ENCODE measurements at places on chromosomes 2 and 18.

DNA sequence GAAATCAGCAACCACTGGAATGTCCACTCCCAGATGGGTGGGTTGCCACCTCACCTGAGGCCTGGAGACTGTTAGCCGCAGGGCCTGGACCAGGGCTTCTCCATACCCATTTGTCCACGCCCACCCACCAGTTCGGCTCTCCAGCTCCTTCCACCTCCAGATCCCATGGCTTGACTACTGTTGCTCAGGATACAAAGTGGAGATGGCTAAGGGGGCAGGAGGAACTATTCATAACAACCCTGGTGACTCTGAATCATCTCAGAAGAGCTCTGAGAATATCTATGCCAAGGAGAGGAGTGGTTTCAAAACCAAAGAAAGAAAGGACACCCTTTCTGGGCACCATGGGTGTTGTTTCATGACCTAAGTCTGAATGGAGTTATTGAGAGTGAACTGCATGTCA is 145.8 kb downstream of the LAMA3 start:
- no peak for DNase-seq
- H3K36me3 ChIP-seq: no peaks in the 10 kb centered on the region
- H3K4me1 ChIP-seq: peaks cover 9% of the 10 kb centered on the region

- no peaks in the 10 kb centered on the region for H3K4me1 ChIP-seq
- H3K27me3 ChIP-seq: no peaks in the 10 kb centered on the region
- DNase-seq: no peak
- no peak overlapping the region for H3K27ac ChIP-seq
- H3K4me3 ChIP-seq: no peak overlapping the region
Measured at GRCh38 chr2:135451966-135452365, 79.1 kb downstream of the ZRANB3 start.

GRCh38 chr2:168601741-168602140 is 145.7 kb downstream of the CERS6 start:
- peaks cover 19% of the 10 kb centered on the region for H3K36me3 ChIP-seq
- no peak for DNase-seq
- no peaks in the 10 kb centered on the region for H3K27me3 ChIP-seq
- H3K4me1 ChIP-seq: peaks cover 13% of the 10 kb centered on the region

GRCh38 chr18:3062798-3063680 is 50.1 kb upstream of the LPIN2 start:
- peak overlapping the region; percentile 4 for H3K4me3 ChIP-seq
- no peaks in the 10 kb centered on the region for H3K27me3 ChIP-seq
- H3K36me3 ChIP-seq: no peaks in the 10 kb centered on the region
- H3K27ac ChIP-seq: no peak overlapping the region
- peaks cover 64% of the 10 kb centered on the region for H3K4me1 ChIP-seq

GRCh38 chr2:106057206-106057605 is 136.9 kb downstream of the UXS1 start:
- DNase-seq: peak; percentile 69
- no peaks in the 10 kb centered on the region for H3K27me3 ChIP-seq
- H3K27ac ChIP-seq: peak overlapping the region; percentile 37
- no peaks in the 10 kb centered on the region for H3K36me3 ChIP-seq

- H3K27me3 ChIP-seq: peaks cover 12% of the 10 kb centered on the region
- H3K36me3 ChIP-seq: no peaks in the 10 kb centered on the region
- no peak overlapping the region for H3K27ac ChIP-seq
Measured at GRCh38 chr2:106745468-106745867, 140.5 kb downstream of the ST6GAL2 start.

GRCh38 chr2:150698016-150698661 is 210.7 kb upstream of the RND3 start:
- no peaks in the 10 kb centered on the region for H3K4me1 ChIP-seq
- no peaks in the 10 kb centered on the region for H3K27me3 ChIP-seq
- H3K4me3 ChIP-seq: no peak overlapping the region
- H3K36me3 ChIP-seq: no peaks in the 10 kb centered on the region

DNA sequence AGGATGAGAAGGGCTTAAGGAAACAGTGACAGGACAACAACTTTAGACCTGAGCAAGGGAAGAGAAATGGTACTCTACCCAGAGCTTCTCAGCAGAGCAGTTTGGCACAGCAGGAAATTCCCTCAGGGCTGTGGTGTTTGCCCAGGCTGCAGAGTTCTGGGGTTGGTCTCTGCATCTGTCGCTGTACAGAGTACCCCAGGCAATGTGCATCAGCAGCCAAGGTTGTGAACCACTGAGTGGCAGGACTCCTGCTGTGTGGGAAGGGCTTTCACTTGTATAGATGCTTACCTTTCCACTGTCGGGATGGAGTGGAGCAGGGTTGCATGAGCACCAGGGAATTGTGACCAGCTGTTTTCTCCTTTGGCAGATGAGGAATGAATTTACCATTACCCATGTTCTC is 21.2 kb downstream of the STAMBP start:
- DNase-seq: no peak
- no peak overlapping the region for H3K4me3 ChIP-seq
- peaks cover 34% of the 10 kb centered on the region for H3K36me3 ChIP-seq
- no peaks in the 10 kb centered on the region for H3K27me3 ChIP-seq

DNA sequence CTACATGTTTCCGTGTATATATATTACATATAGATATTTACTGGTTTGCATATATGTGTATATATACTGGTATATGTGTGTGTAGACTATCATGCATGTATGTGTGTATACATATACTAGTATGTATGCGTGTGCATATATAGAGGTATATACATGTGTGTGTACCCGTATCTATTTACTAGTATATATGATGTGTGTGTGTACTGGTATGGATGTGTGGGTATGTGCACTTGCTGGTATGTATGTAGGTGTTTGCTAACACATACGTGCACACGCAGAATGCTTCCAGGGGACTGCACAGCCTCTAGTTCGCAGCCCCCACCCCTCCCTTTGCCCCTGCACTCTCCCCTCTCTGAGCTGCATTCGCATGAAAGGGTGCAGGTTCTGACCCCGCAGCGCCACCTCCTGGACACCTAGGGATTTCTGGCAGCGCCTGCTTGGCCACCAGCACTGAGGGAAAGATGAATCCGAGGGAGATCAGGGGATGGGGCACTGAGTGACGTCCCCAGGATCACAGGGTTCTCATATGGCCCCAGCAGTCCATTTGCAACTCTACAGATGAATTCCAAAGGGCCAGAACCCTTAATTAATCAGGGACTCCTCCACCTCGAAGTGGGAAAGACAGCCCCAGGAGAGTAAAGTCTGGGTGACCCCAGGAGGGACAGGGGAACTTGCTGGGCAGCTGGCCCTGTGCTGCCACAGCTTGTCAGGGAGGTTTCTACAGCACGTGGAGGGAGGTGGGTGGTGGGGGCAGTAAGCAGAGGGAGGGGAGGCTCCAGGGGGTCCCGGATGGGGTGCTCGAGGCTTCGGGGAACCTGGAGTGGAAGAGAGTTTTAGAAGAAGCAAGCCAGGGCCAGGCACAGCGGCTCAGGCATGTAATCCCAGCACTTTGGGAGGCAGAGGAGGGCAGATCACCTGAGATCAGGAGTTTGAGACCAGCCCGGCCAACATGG is 66.8 kb upstream of the ASAP2 start:
- no peak overlapping the region for H3K4me3 ChIP-seq
- H3K4me1 ChIP-seq: no peaks in the 10 kb centered on the region
- no peaks in the 10 kb centered on the region for H3K36me3 ChIP-seq
- H3K27ac ChIP-seq: no peak overlapping the region
- peaks cover 16% of the 10 kb centered on the region for H3K27me3 ChIP-seq
- peak; percentile 86 for DNase-seq

GRCh38 chr2:72951303-72952095 is 34.2 kb downstream of the EMX1 start:
- H3K27me3 ChIP-seq: no peaks in the 10 kb centered on the region
- H3K36me3 ChIP-seq: no peaks in the 10 kb centered on the region
- H3K4me3 ChIP-seq: no peak overlapping the region
- peaks cover 6% of the 10 kb centered on the region for H3K4me1 ChIP-seq

GRCh38 chr18:42298759-42299675 is 344.0 kb downstream of the PIK3C3 start:
- H3K27me3 ChIP-seq: peaks cover 7% of the 10 kb centered on the region
- peak; percentile 79 for DNase-seq
- H3K4me1 ChIP-seq: no peaks in the 10 kb centered on the region
- no peaks in the 10 kb centered on the region for H3K36me3 ChIP-seq

- H3K4me1 ChIP-seq: no peaks in the 10 kb centered on the region
- peaks cover 3% of the 10 kb centered on the region for H3K27me3 ChIP-seq
- no peaks in the 10 kb centered on the region for H3K36me3 ChIP-seq
- H3K27ac ChIP-seq: no peak overlapping the region
- no peak for DNase-seq
- H3K4me3 ChIP-seq: no peak overlapping the region
Measured at GRCh38 chr2:16040271-16041010, 100.1 kb downstream of the MYCN start.

- H3K27ac ChIP-seq: no peak overlapping the region
- peak overlapping the region; percentile 60 for H3K4me3 ChIP-seq
- peaks cover 26% of the 10 kb centered on the region for H3K27me3 ChIP-seq
- no peaks in the 10 kb centered on the region for H3K4me1 ChIP-seq
Measured at GRCh38 chr2:20106746-20107145, 55.3 kb upstream of the LAPTM4A start.

- no peak for DNase-seq
- peaks cover 2% of the 10 kb centered on the region for H3K27me3 ChIP-seq
Measured at GRCh38 chr18:59715966-59716369, 18.7 kb upstream of the CCBE1 start.

DNA sequence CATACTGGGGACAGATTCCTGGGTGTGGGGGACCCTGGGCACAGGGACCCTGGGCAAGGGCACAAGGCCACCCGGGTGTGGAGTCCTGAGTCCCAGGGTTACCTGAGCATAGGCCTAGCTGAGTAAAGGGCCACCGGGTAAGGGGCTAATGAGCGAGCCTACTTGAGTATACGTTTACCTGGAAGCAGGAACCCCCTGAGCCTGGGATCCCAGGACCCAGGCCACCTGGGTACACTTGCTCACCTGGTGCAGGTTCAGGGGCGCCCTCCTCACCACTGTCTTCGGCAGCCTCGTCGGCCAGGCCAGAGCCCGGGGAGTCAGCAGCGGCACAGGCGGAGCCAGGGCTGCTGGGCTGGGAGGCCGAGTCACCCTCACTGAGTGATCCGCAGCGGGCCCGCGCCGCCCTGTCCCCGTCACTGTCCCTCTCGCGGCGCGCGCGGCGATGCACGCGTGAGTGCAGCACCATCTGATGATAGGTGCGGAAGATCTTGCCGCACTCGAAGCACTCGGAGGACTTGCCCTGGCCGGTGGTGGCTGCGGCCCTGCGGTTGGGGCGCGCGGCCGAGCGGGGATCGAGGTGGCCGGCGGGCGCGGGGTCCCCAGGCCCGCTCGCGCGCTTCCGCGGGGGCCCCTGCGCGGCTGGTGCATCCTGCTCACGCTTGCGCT is 53.9 kb downstream of the ZNF516 start:
- no peak overlapping the region for H3K27ac ChIP-seq
- H3K4me1 ChIP-seq: peaks cover 4% of the 10 kb centered on the region
- no peaks in the 10 kb centered on the region for H3K27me3 ChIP-seq
- peaks cover 4% of the 10 kb centered on the region for H3K36me3 ChIP-seq
- no peak for DNase-seq

DNA sequence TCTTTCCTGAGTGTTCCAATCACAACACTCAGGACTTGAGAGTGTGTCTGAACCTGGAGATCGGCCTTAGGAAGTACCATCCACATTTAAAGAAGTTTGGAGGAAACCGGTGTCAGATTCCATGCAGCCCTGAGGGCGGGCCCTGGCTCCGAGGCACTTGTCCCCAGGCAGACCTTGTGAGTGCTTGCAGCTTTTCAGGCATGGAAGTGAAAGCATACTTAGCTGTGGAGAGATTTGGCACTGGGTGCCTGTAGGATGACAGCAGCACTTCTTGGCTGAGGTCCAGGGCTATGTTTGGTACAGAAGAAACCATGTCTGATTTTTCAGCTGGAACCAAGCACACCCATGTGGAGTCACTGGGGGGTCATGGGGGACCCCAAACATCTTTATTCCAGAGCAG is 230.8 kb downstream of the SEPTIN10 start:
- H3K36me3 ChIP-seq: no peaks in the 10 kb centered on the region
- no peak overlapping the region for H3K4me3 ChIP-seq
- DNase-seq: peak; percentile 1
- no peak overlapping the region for H3K27ac ChIP-seq

DNA sequence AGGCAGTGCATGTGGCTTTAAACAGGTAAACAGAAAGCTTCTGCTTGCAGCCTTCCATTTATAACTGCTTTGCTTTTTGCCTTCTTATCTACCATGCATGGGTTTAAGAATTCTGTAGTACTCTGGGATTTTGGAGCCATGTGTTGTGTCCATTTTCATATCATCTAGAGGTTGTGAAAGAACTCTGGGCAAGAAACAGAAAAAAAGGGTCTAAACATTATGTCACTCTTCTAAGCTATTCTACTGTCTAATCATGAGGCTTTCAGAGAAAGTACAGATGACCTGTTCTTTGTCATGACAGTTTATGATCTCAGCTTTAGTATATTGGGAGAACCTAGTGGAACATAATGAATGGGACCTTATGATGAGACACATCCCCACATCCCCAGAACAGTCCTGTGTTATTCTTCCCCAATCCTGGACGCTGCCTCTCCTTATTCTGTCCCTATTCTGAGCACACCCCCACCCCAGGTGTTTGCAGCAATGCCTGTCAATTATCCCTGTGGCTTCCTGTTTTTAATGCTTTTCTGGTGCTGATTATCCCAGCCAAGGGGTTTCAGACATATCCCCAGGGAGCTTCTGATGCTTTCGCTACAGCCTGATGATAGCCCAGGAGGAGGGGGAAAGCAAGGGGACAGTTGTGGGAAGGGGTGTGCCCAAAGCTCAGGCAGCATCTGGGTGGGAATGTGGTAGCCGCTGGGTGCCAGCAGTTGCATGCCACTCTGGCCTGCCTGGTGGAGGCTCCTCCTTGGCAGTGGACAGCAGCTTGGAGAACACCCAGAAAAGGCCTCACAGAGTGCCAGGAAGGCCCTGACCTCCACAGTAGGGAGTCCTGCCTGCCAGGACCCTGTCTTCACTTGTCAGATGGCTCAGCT is 169.5 kb upstream of the MAP3K20 start:
- H3K36me3 ChIP-seq: no peaks in the 10 kb centered on the region
- no peak for DNase-seq
- H3K4me3 ChIP-seq: no peak overlapping the region
- no peaks in the 10 kb centered on the region for H3K27me3 ChIP-seq

- peak; percentile 22 for DNase-seq
- no peaks in the 10 kb centered on the region for H3K36me3 ChIP-seq
- no peaks in the 10 kb centered on the region for H3K4me1 ChIP-seq
- peaks cover 5% of the 10 kb centered on the region for H3K27me3 ChIP-seq
Measured at GRCh38 chr18:5424903-5425664, 118.7 kb downstream of the EPB41L3 start.

- peaks cover 79% of the 10 kb centered on the region for H3K4me1 ChIP-seq
- peak overlapping the region; percentile 33 for H3K4me3 ChIP-seq
- H3K27ac ChIP-seq: peak overlapping the region; percentile 95
- DNase-seq: peak; percentile 66
- H3K36me3 ChIP-seq: peaks cover 81% of the 10 kb centered on the region
Measured at GRCh38 chr2:157420771-157421323, 23.0 kb downstream of the CYTIP start.

Measured in activated naive CD4-positive, alpha-beta T cell treated with anti-CD3 and anti-CD28 coated beads for 36 hours (primary cell).